ENCODE measurements at places on chromosomes 7 and 10.
A peak's percentile ranks its signal among the peaks of the same experiment; 100 is the strongest.

DNA sequence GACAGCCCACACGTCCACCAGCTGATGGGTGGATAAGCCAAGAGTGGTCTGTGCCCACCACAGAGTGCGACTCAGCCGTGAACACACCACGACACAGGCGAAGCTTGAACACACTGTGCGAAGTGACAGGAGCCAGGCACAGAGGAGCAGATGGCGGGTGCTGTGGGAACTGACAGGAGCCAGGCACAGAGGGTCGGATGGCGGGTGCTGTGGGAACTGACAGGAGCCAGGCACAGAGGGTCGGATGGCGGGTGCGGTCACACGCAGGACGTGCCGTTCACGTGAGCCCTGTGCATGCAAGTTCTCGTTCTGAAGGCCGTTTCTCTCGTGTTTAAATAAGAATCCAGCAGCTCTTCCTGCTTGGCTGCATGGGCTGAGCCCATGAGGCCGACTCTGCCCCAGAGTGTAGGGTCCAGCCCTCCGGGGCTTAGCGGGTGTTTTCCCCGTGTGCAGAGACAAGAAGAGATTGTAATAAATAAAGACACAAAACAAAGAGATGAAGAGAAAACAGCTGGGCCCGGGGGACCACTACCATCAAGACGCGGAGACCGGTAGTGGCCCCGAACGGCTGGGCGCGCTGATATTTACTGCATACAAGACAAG, 5.9 kb upstream of the ADAP1 start:
- DNase-seq = no peak

GRCh38 chr7:27973625-27974024, 207.0 kb downstream of the JAZF1 start:
- no peak for DNase-seq

- DNase-seq = no peak
Observed at GRCh38 chr7:36787933-36788378, 63.7 kb upstream of the AOAH start.

DNA sequence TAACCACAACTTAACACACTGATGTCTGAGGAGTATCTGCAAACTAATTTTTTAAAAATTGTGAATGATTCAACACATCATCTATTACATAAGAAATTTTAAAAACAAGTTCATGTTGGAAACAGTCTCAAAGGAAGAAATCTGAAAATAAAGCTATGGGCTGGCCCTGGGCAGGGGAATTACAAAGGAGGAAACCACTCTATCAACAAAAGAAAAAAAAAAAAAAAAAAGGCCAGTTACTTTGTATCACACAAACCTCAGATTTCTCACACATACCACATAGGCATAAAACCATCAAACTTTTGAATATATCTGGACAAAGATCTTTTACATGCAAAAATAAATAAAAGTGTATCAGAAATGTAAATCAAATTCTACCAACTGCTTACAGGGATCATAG, 20.8 kb downstream of the TIAL1 start:
- no peak for DNase-seq

DNA sequence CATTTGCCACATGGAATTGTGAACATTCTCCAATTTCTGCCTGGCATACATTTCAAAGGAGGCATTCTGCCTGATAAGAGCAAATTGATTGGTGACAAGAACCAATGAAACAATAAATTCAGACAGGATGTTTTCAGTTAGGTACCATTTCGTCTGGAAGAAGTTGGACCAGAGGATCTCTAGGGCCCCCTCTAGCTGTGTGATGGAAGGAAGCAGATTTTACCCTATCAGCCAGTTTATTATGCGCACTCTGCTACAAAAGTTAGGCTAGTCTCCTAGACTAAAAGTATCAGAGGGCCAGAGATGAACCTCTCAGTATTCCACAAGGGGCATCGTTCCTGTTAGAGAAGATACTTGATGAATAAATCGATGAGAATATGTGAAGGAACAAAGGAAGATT, 118.0 kb downstream of the BUB3 start:
- no peak for DNase-seq

- DNase-seq = no peak
Observed at GRCh38 chr10:30032125-30032524, 27.3 kb downstream of the JCAD start.

GRCh38 chr10:117005026-117005526, at the start of gene SHTN1:
TSS of gene SHTN1 (minus strand) at chr10:117005187. CDS start at chr10:117005079, 108 bp downstream.
- no peak for DNase-seq

DNA sequence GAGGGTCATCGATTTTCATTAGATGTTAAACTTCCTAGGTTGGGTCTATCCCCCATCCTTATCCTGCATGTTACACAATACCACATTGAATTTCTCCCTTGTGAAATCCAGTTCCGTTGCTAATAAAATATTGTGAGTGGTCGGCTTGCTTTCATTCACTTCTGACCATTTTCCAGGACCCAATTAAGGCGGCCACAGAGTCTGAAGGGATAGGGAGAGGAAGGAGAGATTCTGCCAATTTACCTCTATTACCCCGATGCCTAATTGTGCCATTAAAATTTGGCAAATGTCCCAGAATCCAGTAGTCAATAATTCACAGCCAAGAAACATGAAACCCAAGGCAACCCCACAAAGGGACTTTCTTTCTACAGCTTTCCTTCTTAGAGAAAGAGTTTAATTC, 129.9 kb downstream of the IPMK start:
- DNase-seq = no peak

DNA sequence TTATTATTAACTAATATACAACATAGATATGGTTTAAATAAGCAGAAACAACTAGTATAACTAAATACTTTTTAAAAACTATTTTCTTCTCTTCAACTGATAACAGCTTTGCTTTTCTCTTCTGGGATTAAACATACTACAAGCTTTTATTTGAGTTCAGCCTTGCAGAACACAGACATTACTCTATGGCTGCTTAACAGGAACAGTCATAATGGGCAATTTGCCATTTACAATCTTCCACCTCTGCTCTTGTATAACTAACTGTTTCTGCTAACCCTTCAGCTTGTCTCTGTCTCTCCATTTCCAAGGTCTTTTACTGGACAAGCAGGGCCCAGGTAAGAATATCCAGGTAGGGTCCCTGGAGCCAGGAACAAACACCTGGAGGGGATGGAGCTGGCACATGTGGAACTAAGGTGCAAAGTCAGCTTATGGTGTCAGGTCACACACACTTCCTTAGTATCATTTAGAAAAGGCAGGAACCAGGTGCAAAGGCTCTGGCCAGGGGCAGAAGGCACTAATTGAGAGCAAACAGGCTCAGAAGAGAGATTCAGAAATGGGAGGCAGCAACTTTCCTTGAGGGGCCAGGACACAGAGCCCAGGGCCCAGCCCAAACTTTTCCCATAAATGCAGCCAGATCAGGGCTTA, 93.1 kb downstream of the STRA8 start:
- DNase-seq = no peak

GRCh38 chr10:14681305-14681704, 93.4 kb downstream of the FAM107B start:
- no peak for DNase-seq

GRCh38 chr10:129854796-129855705, 109.0 kb downstream of the EBF3 start:
- no peak for DNase-seq

GRCh38 chr7:66043681-66044497, 31.7 kb upstream of the ASL start:
- no peak for DNase-seq

DNA sequence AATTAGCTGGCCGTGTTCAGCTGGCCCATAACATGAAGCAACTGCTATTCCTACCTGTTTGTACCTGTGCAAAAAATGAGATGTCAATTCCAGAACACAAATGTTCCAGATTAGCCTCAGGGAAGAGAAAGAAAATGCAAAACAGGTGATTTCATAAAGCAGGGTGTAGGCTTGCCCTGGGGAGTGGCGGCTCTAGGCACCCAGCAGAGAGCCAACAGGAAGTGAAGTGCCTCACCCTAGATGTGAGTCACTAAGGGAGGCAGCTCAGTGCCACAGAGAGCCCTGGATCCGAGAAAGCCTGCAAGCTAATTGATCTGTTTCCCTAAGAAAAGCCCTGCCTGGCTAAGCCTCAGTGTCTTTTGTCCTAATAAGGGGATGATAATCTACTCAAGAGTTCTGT, 240.0 kb downstream of the ARHGAP21 start:
- peak; percentile 59 for DNase-seq

DNA sequence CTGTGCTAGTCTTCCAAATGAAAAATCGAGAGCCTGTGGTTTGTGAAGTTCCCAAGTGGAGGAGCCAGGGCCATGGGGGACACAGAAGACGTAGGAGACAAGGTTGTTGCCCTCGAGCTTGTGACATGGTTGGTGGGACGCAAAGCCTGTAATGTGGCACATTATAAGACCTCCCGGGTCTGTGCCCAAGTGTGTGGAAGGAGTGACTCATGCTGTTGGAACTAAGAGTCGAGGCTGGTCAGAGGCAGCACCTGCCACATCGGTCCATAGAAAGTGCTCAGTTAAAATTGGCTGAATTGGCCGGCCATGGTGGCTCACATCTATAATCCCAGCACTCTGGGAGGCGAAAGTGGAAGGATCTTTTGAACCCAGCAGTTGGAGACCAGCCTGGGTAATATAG, 27.0 kb upstream of the PODXL start:
- DNase-seq = no peak

GRCh38 chr7:4010061-4010605, 672.0 kb upstream of the FOXK1 start:
- no peak for DNase-seq

DNA sequence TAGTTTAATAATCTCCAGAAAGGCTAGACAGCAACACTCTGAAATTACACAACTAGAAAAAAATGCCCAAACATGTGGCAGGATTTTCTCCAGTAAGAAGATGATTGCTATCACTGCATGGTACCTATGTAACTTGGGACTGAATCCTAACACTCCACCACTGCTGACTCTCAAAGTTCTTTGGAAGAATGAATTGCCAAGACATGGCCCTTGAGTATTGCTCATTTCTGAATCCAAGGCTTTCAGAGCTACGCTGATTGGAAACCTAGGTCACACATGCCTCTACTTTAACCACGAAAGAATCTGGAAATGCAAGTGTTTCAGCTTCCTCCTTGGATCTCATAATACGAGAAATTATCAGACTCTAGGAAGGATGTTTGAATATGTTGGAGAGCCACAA, 167.5 kb upstream of the CELF2 start:
- DNase-seq = no peak

DNA sequence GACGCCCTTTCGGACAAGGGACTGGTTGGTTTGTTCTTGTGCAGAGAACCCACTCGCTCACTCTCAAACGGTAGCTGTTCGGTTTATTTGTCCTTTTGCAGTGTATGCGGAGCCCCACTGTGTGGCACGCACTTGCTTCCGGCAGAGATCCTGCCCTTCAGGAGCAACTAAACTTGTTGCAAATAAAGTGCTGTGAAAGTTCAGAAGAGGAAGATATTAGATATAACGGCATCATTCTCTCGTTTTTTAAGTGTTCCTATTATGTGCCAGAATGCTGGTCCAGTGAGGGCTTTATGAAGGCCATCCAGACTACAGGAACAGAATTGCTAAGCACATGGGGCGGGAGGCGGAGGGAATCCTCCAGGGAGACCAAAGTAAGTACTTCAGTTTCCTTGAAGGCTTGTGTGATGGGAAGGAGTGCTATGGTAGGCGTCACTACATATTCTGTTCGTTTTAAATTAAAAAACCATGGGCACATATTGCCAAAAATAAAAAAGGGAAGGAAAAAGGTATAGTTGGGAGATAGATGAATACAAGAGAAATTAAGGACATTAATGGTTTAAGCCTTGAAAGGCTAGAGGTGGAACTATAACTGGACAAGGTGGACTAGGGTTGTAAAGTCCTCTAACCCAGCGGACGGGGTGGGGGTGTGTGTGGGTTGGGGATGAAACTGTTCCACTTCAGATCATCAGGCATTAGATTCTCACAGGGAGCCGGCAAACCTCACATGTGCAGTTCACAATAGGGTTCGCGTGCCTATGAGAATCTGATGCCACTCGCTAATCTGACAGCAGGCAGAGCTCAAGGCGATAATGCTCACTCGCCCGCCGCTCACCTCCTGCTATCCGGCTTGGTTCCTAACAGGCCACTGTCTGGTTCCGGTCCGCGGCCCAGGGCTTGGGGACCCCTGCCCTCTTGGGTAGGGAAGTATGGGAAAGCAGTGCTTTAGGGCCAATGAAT, 704 bp upstream of the ERLIN1 start:
- DNase-seq = no peak

DNA sequence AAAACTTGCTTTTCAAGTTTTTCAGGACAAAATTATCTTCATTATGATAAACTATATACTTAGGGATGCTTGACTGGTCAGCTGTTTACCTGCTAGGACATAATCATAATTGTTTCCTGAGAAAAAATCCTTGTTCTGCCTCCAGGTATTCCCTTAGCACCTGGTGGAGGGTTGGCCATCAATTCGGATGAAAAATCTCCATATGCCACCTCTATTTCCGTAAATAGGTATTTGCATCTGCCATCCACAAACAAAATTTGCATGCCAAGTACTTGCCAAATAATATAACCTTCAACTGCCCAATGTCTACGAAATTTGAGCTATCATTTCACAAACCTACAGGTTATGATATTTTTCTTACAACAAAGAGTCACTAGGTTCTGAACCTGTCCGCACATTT, 126.2 kb downstream of the RNF133 start:
- DNase-seq = no peak

- no peak for DNase-seq
Observed at GRCh38 chr7:24227068-24227467, 56.9 kb upstream of the NPY start.

DNA sequence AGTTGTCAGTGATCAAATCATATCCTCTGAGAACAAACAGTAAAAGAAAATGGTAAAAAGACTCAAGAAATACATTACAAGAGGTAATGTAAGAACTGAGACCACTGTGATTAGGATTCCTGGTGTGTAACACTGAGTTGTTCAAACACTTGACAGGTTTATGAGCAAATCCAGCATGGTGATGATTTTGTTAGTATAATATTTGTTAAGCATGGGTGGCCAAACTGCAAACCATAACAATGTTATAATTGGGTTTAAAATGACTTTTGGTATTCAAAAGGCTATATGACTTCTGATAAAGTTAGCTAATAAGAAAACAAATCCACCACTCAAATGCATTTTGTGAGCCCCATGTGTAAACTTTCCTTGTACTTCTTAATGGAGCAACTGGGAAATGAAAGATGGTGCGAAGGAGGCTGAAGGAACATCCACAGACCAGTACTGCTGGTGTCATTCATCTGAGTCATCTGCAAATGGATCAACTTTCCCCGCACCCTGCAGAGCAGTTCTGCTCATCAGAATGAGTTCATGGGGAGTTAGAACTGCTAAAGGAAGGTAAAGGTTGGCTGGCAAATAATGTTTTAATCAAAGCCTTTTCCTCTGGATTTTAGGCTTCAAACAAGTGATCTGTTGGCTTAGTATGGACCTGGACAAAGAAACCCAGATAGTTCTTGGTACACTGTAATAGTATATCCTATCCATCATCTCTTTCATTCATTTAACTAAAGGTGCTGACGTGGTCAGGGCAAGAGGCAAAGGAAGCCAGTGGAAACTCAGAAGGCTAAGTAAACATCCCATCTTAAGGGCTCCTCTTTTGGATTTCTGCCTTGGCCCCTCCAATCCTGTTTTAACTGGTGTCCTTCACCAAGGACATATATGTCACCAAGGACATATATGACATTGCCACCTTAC, 45.0 kb downstream of the AFAP1L2 start:
- no peak for DNase-seq
